Sigmoid colon (tissue), 7 donors: ENCODE measurements at places on chromosomes 11 and 22. TPM values are rescaled to one million over a fixed set of nuclear protein-coding genes. Genes with fewer than 3 reads are reported as not detected.

DNA sequence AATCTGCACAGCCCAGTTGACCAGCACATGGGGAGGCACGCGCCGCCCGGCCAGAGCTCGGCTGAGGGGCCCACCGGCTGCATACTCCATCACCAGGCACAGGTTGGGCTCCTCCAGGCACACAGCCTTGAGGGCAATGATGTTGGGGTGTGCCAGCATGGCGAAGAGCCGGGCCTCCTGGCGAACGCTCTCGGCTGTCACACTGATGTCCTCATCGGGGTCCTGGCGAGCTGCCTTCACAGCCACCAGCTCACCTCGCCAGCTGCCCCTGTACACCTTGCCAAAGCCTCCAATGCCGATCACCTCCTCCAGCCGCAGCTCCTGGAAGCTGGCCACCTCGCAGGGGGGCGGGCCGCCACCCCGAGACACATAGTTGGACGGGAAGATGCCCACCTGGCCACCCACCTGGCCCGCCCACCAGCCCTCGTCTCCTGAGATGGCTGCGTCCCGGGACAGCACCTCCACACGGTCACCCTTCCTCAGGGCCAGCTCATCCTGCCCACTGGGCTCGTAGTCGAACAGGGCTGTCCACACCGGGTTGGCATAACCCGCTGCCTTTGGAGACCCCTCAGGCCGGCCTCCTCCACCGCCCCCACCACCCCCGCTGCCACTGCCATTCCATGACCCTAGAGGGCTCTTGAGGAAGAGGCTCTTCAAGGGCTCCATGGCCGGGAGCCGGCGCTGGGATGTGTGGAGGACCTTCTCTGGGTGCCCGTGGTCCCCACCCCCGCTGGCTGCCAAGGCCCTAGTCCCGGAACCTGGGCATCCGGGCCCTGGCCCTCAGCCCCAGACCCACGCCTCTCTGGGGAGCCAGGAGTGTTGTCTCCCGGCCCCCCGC is 711 bp downstream of the MAP3K11 start:
- H3K36me3 ChIP-seq: peaks cover 29% of the 10 kb centered on the region
- peaks cover 60% of the 10 kb centered on the region for H3K4me1 ChIP-seq
- no peaks in the 10 kb centered on the region for H3K27me3 ChIP-seq
- peak overlapping the region; percentile 88 for H3K4me3 ChIP-seq
- DNase-seq: no peak
- peak overlapping the region; percentile 91 for H3K27ac ChIP-seq

- H3K36me3 ChIP-seq: no peaks in the 10 kb centered on the region
- DNase-seq: no peak
- H3K27me3 ChIP-seq: no peaks in the 10 kb centered on the region
- peak overlapping the region; percentile 54 for H3K4me3 ChIP-seq
These were observed 64.4 kb downstream of the NAV2 start for GRCh38 chr11:19777039-19777376.

The OR5AL1 gene
- not detected for polyA plus RNA-seq

The TMEM45B gene
- polyA plus RNA-seq: 30.6 TPM

DNA sequence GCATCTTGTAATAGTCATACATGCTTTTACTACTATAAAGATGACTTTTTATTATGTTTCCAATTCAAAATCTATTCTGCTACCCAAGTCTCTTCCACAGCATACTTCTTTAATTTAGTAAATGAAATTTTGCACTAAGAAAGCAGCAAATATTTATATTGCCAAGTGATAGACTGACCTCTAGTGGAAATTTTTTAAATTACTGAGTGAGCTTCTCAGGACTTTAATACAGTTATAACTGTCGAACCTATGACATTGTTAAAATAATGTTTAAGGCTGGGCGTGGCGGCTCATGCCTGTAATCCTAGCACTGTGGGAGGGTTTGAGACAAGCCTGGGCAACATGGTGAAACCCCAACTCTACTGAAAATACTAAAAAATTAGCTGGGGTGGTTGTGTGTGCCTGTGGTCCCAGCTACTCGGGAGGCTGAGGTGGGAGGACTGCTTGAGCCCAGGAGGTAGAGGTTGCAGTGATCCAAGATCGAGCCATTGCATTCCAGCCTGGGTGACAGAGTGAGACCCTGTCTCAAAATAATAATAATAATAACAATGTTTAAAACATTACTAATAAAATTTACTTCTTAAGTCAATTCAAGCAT is 27.3 kb downstream of the STK33 start:
- no peaks in the 10 kb centered on the region for H3K36me3 ChIP-seq
- H3K4me3 ChIP-seq: no peak overlapping the region
- DNase-seq: no peak
- H3K27me3 ChIP-seq: no peaks in the 10 kb centered on the region

The MMP27 gene
- not detected for polyA plus RNA-seq

- no peaks in the 10 kb centered on the region for H3K4me1 ChIP-seq
- peaks cover 11% of the 10 kb centered on the region for H3K27me3 ChIP-seq
- no peaks in the 10 kb centered on the region for H3K36me3 ChIP-seq
- H3K4me3 ChIP-seq: no peak within 1 kb of the TSS
- no peak for DNase-seq
- no peak within 1 kb of the TSS for H3K27ac ChIP-seq
These were observed at the start of gene HORMAD2 for GRCh38 chr22:30079952-30080533. TSS of gene HORMAD2 (plus strand) at chr22:30080464. CDS start at chr22:30093953, 13,489 bp downstream.

The FDXACB1 gene
- 1.2 TPM for polyA plus RNA-seq
